Karpas-422 (cell line): ENCODE measurements at places on chromosomes 4 and X.
A peak's percentile ranks its signal among the peaks of the same experiment; 100 is the strongest.

GRCh38 chr4:5932035-5932568, 39.2 kb upstream of the CRMP1 start:
- DNase-seq: no peak

DNA sequence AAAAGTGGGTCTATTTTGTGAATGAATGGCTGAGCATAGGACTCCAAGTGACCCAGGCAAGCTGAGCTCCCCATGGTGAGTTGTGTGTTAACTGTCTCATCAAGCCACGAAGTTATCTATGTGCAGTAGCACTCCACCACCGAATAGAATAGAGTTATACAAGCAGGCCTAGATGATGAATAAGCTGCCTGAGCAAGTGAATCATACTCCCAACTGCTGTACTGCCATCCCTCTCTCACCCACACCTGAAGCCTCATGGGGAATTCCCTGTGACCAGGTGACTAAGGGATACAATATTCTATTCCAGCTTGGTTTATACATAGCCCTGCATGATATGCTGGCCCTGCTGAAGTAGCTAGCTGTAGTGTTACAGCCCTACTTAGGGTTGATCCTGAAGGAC, 38.7 kb downstream of the KDM5C start:
- no peak for DNase-seq

GRCh38 chrX:76279007-76279406, 106.1 kb downstream of the PBDC1 start:
- DNase-seq: peak; percentile 80

DNA sequence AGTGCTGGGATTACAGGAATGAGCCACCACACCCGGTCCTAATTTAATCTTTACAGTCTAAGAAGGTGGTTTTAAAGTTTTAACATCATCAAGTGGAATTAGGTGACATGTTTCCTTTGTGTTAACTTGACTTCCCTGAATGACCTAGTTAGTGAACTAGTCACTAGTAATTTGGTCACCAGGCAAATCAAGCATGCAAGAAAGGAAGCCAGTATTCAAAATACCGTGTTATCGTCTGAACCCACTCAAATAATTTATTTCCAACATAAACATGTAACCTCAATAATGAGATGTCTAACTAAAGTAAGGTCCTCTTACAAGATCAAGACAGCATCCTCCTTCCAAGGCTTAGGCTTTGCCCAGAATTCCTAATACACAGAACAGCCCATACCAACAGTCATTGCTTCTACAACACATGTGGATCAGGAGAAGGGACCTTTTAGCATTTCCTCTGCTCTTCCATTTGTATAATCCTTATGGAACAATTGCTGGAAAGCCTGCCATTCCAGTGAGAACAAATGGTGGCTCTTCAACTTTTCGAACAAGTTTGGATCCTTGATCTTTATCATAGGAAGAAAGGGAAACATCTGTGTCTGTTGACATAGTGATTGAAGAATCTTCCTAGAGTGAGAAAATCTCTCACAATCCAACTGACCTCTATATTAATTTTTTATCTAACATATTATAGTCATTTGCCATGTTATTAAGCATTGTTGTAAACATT, 97.2 kb downstream of the ANXA3 start:
- DNase-seq: no peak

- no peak for DNase-seq
Observed at GRCh38 chr4:183370786-183371185, 48.6 kb upstream of the CLDN24 start.

- DNase-seq: no peak
Observed at GRCh38 chr4:154928640-154929257, 147.7 kb downstream of the RBM46 start.
